Activated CD4-positive, alpha-beta T cell treated with anti-CD3 and anti-CD28 coated beads for 36 hours (primary cell): ENCODE measurements at places on chromosomes 1 and 21. TPM values are rescaled to one million over a fixed set of nuclear protein-coding genes. Genes with fewer than 3 reads are reported as not detected.

The NHLH1 gene
- total RNA-seq: 0.42 TPM

DNA sequence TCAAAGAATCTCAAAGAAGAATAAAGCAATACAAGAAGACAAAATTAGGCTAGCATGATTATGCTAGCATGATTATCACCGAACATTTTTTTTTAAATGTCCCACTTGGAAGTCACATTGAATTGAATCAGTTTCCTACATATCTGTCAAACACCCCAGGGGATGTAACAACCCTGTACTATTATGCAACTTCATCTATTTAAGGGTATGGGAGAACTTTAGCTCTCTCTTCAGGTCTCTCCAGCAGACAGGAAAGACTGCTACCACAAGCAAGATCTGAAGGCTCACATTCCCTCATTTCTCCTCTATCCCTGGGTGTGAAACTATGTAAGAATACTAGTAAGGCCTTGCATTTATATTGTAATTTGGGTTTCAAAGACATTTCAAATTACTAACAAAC, 52.8 kb downstream of the EDEM3 start:
- no peak for DNase-seq

- no peak for DNase-seq
Observed at GRCh38 chr21:31671931-31672330, 12.4 kb downstream of the SOD1 start.

DNA sequence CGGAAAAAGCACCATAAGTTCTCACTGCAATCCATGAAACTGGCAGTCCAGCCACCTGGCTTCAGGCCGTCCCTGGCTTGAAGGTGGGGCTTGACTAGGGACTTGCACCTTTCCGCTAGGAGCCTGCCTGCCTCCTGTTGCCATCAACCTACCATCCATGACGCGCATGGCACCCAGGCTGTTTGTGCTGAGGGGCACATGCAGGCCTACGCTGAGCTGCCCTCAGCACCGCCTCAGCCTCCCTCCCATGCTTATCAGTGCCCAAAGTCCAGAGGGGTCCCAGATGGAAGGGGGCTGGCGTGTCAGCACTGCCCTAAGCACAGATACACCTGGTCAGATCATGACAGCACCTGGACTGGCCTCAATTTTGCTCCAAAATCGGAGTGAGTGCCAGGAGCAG, 190.2 kb upstream of the LYPLAL1 start:
- no peak for DNase-seq

GRCh38 chr1:26529655-26530409, at the start of gene RPS6KA1:
TSS of gene RPS6KA1 (plus strand) at chr1:26529761. CDS start at chr1:26529921, 160 bp downstream.
- DNase-seq: peak; percentile 78

- DNase-seq: peak; percentile 64
Observed at GRCh38 chr1:91997607-91998195, 32.1 kb upstream of the EPHX4 start.

- no peak for DNase-seq
Observed at GRCh38 chr1:37562984-37563383, 6.2 kb downstream of the DNALI1 start.

GRCh38 chr1:109404838-109405237, 7.1 kb upstream of the SORT1 start:
- no peak for DNase-seq

GRCh38 chr1:69483246-69483645, 84.5 kb upstream of the LRRC7 start:
- DNase-seq: no peak

DNA sequence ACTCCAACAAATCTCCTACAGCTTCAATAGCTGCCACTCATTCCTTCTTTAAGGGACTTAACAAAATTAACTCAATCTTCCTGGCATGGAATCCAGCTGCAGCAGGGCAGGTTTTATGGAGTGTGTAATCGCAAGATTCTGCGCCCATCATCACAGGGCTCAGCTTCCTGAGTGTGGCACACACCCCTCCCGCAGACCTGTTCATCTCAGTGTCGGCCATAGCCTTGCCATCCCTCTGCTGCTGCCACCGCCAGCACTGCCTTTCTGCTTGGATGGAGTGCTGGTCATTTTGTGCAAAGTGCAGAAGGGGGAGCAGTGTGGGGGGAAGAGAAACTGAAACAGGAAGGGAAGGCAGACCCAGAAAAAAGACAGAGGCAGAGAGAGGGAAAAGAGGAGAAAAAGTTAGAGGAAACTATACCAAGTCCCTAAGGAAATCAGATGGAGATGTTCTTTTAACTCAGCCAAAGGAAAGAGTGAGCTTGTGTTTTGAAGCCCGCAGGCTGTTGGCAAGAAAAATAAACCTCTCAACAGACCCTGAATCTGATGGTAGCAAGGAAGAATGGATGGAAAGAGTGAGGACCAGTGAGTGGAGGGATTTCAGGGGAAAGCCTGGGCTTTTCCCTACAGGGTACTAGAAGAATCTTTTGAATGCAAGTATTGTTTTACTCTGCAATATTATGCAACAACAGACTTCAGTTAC, 324.2 kb downstream of the SEC16B start:
- no peak for DNase-seq

DNA sequence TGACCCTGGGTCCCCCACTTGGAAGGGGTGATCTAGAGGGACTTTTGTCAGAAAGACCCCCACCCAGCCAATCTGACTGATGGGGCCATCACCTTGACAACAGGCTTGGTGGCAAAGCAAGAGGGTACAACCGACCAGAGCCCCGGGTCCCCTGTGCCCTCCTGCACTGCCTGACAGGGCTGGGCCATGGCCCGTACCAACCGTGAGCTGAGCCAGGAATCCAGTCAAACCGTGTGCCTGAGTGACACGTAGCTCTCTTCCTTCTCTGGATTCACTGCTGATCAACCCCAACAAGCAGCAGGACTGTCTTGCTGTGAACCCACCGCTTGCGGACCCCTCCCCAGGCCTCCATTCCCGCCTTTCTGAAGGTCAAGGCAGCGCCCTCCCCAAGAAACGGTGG, 27.0 kb downstream of the PDE9A start:
- DNase-seq: no peak

- no peak for DNase-seq
Observed at GRCh38 chr1:156936191-156936590, 15.8 kb downstream of the LRRC71 start.

DNA sequence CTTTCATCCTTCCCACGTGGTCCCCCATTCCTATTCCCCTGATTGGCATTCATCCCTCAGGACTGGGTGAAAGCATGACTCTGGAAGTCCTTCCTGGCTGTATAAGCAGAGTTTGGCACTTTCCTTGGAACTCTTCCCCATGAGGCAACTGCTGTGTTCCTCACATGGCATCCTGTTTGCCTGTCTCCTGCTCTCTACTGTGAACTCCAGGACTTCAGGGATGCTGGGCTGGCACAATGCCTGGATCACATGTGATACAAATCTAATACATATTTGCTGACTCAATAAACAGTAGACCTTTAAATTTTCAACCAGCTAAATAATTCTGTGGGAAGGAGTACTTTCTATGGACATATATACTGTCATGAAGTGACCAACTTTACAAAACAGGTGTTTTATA, 46.8 kb upstream of the EDEM3 start:
- DNase-seq: no peak

- DNase-seq: no peak
Observed at GRCh38 chr1:8866173-8866791, 12.2 kb downstream of the ENO1 start.

- DNase-seq: no peak
Observed at GRCh38 chr1:70440642-70441391, 29.7 kb downstream of the CTH start.

DNA sequence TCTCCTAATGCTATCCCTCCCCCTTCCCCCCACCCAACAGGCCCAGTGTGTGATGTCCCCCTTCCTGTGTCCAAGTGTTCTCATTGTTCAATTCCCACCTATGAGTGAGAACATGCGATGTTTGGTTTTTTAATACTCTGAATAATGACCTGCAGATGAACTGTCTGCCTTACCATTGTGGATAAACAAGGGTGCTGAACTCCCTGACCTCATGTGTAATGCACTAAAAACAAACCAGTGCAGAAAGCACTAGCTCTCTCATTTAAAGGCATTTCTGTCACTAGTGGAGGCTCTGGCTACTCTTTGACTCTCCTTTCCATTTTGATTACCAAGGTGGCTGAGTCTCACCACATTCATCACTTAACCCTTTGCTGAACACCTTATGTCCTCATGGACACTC, 23.1 kb upstream of the TRAF3IP3 start:
- DNase-seq: no peak

- no peak for DNase-seq
Observed at GRCh38 chr1:209577346-209577745, 6.2 kb upstream of the CAMK1G start.

DNA sequence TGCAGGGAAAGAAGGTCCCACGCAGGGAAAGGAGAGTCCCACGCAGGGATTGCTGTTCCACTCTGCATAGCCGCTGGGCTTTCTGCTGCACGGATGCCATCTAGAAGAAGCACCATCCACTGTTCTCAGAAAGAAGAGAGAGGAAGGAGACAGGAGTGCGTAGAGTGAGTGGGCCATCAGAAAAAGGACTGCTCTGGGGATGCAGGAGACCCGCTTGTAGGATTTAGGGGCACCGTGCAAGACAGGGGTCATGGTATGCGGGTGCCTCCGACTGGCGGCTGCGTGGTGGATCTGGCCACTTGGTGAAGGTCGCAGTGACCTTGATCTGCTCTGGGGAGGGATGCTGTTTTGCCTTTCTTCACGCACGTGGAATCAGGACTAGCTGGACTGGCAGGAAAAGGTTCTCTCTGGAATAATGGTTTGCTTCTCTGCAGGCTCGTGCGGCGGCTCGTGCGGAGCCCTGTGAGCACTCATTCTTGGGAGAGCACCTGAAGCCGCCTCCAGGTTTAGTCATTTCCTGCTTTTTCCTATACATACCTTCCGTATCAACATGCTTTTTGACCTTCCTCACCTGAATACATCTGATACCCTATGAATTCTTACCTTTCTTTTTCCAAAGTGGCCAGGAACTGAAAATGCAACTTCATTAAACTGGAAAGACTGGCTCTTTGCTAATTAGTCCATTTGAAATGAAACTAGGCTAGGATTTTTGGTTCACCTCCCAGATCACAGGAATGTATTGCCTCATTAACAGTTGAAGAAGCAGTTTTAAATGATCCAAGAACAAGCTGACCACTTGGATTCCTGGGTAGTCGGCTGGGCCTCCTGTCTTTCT, 181.6 kb downstream of the KIF26B start:
- DNase-seq: peak; percentile 22

The DYNLT5 gene
- total RNA-seq: not detected

The EVA1B gene
- total RNA-seq: 2.7 TPM

The SH2D2A gene
- total RNA-seq: 189 TPM

GRCh38 chr1:153293480-153293775, 19.3 kb downstream of the PGLYRP3 start:
- DNase-seq: no peak
